ENCODE measurements at places on chromosomes 2 and 18. TPM values are rescaled to one million over a fixed set of nuclear protein-coding genes. Genes with fewer than 3 reads are reported as not detected.

OSR1 gene
- 70.5 TPM for total RNA-seq

CCNYL1 gene
- total RNA-seq, result 13.8 TPM

TPGS2 gene
- 94.0 TPM for total RNA-seq

GRP gene
- not detected for total RNA-seq

UGT1A8 gene
- total RNA-seq, result not detected

Measured in cardiac ventricle fibroblast (primary cell).